ENCODE measurements at places on chromosomes 4 and X. TPM values are rescaled to one million over a fixed set of nuclear protein-coding genes. Genes with fewer than 3 reads are reported as not detected.

Gene SYN1
- 1.4 TPM for total RNA-seq

- no peak for DNase-seq
Measured at GRCh38 chrX:77422891-77423648, 24.1 kb upstream of the FGF16 start.

GRCh38 chr4:97134456-97134855 is 1008.8 kb downstream of the STPG2 start:
- DNase-seq = no peak

DNA sequence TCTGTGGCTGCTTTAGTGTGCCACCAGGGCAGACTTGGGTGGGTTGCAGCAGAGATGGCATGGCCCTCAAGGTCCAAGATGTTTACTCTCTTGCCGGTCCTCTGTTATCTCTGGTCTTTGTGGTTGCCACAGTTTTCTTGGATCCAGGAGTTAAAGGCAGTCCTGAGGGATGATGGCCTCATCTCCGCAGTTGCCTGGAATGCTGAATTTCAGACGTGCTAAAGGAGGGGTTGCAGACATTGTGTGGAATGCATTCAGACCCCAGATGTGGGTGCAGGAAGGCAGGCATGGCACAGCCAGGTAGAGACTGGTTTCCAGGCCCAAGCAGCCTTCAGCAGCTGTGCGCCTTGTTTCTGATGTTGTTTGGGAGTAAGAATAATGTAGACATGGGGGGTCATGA is 64.4 kb downstream of the TBL1X start:
- DNase-seq = no peak

Gene INTU
- 15.0 TPM for total RNA-seq

- DNase-seq = no peak
Measured at GRCh38 chr4:63788271-63788670, 621.0 kb downstream of the TECRL start.

- no peak for DNase-seq
Measured at GRCh38 chr4:24842356-24842755, 47.0 kb downstream of the SOD3 start.

Gene GPRASP3
- 6.5 TPM for total RNA-seq

Gene SSX1
- not detected for total RNA-seq

Gene MAGEA12
- not detected for total RNA-seq

DNA sequence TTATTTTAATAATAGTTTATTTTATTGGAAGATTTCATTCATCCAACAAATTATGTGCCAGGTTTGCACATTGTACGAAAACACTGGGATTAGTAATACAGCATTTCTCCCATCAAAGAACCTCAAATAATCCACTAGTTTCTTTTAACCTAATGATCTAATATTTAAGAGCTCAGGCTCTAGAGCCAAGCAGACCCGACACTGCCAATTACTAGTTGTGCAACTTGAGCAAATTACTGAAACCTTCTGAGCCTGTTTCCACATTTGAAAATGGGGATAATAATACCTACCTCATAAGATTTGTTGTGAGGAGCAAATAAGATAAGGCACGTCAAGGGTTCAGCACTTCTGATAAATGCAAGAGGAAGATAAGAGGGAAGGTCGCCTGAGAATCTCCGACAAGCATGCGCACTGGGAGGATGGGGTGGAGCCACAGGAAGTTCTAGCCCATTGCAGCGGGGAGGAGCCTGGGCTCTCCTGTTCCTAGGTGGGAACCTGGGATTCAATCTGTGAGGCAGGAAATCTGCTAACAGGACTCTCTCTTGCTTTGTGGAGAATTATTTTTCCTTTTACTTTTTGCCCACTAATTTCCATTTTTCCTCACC is 141.5 kb upstream of the SMAD1 start:
- no peak for DNase-seq

DNA sequence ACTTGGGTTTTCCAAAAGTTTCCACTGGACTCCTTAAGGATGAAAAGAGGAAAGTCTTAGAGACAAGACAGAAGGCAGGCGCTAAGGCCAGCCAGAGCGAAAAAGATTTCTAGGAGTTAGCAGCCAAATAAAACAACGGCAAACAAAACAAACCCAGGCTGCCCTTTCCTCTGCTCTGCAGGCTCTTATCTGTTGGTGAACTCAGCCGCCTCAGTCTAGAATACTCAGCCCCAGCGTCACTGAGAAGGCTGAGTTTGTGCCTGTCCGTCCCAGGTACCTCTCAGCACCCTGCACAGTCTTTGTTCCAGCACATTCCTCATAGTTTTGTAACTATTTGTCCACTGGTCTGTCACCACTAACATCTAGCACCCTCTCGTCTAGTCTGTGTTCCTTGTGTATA is 75.6 kb upstream of the FAM9C start:
- peak; percentile 55 for DNase-seq
